ENCODE measurements at places on chromosomes 3 and 15.

DNA sequence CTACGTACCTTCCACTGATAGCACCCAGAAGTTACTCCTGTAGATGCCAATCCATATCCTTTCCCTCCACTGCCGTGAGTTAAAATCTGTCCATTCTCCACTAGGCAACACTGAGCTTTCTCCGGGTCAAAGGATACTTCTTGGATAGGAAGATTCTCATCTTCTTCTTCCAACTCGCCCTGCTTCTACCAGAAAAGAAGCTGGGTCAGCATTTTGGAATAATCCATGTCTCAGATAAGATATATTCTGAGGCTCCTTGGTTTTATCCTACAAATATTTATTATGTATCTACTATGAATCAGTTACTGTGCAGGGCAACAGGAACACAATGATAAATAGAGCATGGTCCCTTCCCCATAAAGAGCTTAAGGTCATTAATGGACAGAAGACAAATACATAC lies 89.2 kb downstream of the FBXL22 start:
- no peak for DNase-seq

DNA sequence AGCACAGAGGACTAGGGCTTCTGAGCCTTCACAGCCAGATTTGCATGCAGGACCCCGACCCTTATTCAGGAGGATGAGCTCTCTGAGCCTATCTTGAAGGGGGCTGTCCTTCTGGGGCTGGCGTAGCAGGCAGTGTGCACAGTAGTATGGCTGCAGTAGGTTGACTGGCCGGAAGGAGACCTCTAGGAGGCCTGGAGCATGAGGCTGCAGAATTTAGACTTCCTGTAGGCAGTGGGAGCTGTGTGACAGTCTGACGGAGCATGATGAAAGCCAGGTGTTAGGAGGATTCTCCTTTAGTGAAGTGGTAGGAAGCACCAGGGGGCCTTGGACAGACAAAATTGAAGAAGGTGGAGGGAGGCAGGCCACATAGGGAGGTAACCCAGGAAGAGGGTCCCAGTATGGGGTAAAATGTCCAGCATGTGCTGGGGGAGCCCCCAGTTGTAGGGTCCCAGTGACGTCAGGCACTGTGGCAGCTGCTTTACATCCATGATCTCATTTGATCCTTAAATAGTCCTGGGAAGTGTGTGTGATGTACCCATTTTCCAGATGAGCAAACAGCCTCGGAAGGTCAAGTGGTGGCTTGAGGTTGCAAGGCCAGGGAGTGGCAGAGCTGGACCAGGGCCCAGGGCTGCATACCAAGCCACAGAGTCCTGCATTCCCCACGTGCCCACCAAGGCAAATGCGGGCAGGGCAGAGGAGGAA lies 36.1 kb downstream of the SPSB4 start:
- no peak for DNase-seq

- DNase-seq = no peak
These were observed 95.4 kb downstream of the ABHD5 start for GRCh38 chr3:43786102-43786501.

DNA sequence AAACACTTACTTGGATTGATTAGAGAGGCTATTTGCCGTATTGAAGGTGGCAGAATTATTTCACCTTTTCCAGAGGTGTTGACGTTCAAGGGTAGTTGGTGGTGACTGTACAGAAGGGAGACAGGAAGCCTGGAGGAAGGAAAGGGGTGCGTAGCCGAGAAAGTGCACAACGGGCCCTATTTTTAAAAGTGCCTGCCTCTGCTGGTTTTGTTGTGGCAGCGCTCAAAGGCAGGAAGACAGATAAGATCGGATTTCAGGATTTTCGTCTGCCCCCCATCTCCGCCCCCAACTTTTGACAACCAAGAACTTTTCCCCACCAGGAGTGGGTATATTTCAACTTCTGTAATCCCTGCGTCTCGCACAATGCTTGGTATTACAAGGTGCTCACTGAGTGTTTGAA lies 38.5 kb downstream of the SMAD3 start:
- DNase-seq = no peak

DNA sequence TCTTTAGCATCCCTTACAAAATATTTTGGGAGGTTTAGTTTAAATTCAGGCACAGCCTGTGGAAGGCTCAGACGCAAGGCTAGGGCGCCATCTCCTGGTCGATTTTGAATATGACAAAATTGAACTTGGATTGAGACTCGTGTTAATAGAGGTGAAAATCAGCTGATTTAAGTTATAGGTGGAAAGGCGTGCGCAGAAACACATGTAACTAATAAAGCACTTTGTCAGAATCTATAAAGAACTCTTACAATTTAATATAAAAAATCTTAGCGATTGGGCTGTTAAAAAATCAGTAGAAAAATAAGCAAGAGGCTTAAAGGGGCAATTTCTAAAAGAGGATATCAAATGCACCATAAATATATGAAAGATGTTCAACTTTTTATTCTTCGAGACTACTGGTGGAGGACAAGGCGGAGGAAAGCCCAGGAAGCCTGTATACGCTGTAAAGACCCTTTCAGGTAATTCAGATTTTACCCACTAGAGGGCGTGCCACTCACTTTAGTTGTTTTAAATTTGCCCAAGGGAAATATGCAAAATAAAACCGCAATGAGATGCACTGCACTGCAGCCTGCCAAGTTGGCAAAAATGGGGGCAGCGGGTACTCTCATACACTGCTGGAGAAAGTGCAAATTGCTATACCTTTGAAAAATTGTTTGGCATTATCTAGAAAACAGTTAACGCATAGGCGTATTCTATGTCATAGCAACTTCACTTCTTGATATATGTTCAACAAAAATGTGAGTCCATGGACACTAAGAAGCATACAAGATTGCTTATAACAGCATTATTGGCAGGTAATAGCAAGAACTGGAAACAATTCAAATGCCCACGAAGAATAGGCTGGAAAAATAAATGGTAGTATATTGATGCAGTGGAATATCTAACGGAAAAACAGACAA lies 64.7 kb downstream of the SLC30A4 start:
- DNase-seq = peak; percentile 53

DNA sequence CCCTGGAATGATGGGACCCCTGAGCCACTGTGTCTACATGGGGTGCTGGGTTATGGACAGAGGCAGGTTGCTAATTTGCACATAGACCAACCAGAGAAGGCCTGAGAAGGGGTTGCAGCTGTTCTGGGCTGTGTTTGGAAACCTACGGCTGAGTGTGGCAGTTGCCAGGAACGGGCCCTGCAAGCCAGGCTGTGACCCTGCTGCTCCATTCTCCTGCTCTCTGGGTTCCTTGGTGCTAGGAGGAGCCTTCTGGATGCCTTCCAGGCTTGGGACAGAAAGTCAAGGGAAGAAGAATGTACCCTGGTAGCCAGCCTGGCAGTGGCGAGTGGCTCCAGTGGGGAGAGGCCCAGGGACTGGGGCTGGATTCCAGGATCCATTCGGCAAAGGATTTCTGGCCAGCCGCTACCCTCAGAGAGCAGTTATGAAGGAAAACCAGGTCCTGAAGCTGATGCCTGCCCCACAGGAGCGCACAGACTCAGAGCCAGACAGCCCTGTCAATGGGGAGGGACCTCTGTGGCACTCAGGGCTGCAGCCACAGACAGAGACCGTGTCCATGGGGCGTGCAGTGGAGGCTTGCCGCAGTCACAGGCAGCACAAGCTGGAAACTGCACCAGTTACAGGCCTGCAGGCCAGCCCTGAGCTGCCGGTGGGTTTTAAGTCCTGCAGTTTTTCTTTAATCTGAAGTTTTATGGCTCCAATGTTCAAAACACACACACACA lies 55.1 kb upstream of the ACAD9 start:
- no peak for DNase-seq

GRCh38 chr15:81911022-81911971 lies 134.5 kb downstream of the MEX3B start:
- DNase-seq = no peak

DNA sequence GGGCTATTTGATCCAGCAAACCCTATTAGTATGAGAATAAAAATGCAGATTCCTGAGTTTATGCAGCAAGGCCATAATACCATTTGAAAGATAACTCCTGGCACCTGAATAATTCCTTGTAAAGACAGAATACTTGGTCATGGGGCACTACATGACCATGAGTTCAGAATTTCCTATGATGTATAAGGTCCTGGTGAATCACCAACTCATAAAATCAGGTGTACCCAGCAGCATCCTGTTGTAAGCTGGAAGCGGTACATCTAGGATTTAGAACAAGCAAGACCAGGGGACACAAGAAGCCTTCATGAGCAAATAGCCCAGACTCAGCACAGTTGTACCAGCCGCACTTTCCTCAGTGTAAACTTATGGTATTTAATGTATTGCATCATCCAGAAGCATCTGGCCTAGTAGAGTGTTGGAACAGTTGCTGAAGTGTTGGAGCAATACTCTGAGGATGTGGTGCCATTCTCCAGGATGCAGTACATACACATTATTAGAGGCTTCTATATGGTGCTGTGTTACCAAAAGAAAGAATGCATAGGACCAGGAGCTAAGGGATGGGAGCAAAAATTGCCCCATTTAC lies 233.4 kb downstream of the SQOR start:
- DNase-seq = no peak

- no peak for DNase-seq
These were observed 62.3 kb downstream of the DHX30 start for GRCh38 chr3:47865192-47865591.

DNA sequence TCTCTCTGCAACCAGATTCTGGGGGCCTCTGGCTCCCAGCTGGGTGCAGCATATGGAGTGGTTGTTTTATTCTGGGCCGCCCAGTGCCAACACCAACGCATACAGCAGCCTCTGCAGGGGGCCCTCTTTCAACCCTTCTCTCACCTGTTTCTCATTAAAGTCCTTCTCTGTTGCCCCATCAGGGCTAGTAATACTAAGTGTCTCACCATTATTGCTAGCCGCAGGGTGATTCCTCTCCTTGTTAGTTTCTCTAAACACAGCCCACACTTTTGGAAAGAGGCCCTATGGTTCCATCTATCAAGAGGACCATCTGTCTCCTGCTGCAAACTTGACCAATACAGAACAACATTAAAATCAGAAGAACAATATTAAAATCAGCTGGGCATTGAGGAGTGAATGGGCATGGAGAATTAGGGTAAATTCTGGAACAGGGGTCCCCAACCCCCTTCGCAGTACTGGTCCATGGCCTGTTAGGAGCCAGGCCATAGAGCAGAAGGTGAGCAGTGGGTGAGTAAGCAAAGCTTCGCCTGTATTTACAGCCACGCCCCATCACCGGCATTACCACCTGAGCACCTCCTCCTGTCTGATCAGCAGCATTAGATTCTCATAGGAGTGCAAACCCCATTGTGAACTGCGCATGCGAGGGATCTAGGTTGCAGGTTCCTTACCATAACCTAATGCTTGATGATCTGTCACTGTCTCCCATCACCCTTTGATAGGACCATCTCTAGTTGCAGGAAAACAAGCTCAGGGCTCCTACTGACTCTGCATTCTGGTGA lies 36.5 kb downstream of the ALS2CL start:
- DNase-seq = no peak

- no peak for DNase-seq
These were observed 77.6 kb upstream of the CHD2 start for GRCh38 chr15:92822216-92823144.

- DNase-seq = peak; percentile 19
These were observed 898.2 kb downstream of the MCTP2 start for GRCh38 chr15:95129574-95129973.

GRCh38 chr15:60079210-60079609 lies 75.1 kb downstream of the FOXB1 start:
- no peak for DNase-seq

GRCh38 chr3:84960581-84960980 lies 1.8 kb downstream of the CADM2 start:
- DNase-seq = no peak

- peak; percentile 48 for DNase-seq
These were observed 4.4 kb upstream of the SYNM start for GRCh38 chr15:99100245-99101173.

DNA sequence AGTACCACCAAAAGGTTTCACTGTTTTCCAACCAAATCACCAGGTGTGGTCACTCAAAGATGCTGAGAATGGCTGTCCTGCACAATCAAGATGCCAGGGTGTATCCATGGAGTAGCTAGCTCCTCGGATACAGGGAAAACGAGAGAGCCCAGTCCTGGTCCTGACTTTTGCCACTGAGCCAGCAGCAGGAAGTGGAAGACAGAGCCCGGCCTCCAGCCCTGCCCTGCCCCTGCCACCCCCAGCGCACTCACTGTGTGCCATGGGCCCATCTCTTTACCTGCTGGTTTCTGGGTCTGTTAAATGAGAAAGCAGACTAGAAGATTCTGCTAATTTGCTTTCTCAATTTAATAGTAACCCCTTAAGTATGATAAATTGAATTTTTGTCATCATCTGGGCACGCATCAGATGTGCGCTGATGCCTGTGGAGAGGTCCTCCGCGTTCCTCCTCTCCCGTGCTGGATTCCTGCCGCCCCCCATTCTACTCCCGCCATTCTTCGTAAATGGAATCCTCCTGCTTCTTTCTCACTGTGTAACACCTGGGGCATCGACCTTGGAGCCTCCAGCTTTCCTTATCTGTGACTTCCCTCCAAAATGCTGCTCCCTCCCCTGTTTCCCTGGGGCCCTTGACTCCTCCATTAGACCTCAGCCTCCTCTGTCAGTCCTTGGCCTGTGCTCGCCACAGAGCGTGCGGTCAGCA lies 18.0 kb downstream of the TNFAIP8L3 start:
- no peak for DNase-seq

- DNase-seq = no peak
These were observed 1.8 kb downstream of the KCNMB2 start for GRCh38 chr3:178538056-178538455.

DNA sequence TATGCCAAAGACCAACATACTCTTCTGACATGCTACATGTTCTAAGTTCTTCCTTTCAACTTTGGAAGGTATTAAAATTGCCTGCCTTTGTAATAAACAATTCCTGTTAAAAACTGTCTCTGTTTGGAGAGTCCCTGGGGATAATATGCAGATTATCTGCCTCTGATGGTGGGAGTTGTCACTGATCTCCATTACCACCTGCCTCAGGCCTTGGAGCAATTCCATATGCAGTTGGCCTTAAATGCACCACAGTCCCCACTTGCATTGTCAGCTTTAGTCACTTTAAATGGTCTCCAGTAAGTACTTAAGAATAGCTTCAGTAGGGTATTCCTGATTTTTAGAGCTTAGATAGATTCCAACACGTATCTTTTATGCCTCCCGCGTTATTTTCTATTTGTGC lies 121.1 kb upstream of the GOLIM4 start:
- no peak for DNase-seq

GRCh38 chr3:98029083-98029482 lies 6.0 kb downstream of the GABRR3 start:
- no peak for DNase-seq

GRCh38 chr3:147619921-147620560 lies 210.9 kb downstream of the ZIC1 start:
- DNase-seq = no peak

DNA sequence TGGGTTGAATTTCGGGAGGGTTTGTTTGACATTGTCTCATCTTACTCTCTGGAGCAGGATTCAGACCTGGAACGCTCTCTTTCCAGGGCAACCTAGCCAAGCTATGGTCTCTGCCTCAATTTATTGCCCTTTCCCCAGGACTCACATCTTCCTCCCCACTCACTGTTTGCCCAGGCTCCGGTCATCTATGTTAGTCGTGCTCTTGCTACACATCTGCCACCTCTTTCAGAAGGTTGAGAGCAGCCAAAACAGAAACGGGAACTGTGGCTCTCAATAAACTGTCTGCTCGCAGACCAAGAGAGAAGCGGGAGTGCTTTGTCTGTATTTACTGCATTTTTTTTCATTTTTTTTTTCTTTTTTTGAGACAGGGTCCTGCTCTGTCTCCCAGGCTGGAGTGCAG lies 81.6 kb downstream of the ST6GAL1 start:
- no peak for DNase-seq

GRCh38 chr3:177119829-177120228 lies 77.5 kb downstream of the TBL1XR1 start:
- DNase-seq = no peak

All from stromal cell of bone marrow (primary cell).